ENCODE measurements at places on chromosomes 12 and 14.

DNA sequence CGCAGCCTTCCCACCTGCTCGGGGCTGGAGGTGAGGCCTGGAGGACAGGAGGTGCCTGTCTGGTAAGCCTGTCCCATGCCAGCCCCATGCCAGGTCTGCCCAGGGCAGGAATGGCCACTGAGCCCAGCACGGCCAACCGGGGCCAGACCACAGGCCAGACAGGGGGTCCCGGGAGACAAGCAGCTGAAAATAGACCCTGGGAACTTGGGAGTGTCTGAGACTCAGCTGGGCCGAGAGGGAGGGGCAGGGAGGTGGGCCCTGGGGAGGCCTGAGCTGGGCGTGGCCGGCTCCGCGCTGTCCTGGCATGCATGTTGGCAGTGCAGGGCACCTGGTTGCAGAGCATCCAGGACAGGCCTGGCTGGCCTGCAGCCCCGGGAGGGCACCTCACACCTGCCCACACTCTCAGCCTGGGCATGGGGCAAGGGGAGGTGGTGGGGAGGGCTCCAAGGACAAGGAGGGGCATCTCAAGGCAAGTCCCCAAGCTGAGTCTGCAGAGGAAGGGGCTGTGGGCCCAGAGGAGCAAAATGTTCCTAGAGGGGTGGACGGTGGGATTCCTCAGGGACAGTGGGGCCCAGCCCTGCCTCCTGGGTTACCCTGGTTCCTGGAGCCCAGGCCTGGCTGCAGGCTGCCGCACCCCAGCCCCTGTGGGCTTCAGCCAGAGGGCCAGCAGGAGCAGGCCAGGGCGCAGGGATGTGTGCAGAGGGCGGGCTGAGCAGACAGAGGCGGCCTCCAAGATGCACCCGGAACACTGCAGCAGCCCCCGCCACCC is 3.2 kb upstream of the CRIP1 start:
- DNase-seq: no peak

DNA sequence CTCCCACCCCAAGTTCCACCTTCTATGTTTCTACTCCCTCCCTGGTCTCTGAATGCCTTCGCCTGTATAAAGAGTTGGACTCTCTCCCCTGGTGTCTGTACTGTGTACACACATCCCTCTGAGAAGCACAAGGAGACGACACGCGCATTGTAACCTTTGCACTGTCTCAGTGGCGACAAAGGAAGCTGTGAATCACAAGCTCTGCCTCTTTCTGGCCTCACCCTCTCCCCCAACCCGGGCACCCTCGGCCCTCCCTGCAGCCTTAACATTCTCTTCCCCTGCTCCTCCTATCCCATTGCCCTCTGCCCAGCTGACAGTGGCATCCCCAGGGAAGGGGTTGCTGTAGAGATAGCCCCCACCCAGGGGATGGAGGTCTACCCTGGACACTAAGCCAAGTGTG is 2.5 kb upstream of the SMARCD1 start:
- DNase-seq: no peak

DNA sequence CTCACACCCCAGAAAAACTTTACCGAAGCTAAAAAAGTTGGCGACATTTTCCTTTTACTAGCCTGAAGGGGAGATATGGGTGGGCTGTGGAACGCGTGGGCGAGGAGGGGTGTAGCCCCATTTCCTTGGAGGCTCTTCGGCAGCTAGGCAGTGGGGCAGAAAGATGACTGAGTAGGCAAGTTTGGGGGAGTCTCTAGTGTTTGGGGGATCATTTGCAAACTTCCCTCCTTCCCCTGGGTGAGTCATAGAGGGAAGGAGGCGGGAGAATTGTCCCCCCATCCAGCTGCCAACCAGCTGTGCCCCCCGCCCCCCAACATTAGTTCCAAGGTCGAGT is 2.3 kb downstream of the GLI1 start:
- DNase-seq: no peak

GRCh38 chr12:104297477-104298113 is 5.9 kb upstream of the EID3 start:
- DNase-seq: no peak

DNA sequence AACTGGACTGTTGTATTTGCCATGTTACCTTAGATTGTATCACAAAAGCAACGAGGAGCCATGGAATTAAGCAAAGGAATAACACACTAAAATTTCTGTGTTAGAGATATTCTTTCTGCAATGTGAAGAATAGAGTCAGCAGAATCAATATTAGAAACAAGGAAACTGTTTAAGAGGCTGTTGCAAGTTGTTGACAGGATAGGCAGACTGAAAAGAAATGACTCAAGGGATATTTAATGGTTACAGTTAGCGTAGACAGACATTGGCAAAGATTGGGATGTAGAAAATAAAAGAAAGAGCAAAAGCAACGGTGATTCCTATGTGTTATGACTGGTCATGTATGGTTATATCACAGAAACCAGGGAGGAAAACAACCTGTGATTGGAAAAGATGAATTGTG is 299.0 kb upstream of the PPFIA2 start:
- DNase-seq: no peak

- DNase-seq: no peak
Observed at GRCh38 chr12:5000658-5001385, 42.9 kb upstream of the KCNA5 start.

Data from stimulated activated CD8-positive, alpha-beta memory T cell treated with anti-CD3 and anti-CD28 coated beads, Interleukin-15, amount 100 ng/mL, for 4 hours (primary cell).